CD4-positive, alpha-beta T cell treated with Interleukin-2 at 100 ng/mL for 4 hours (primary cell): ENCODE measurements at places on chromosomes 1 and 21.

GRCh38 chr1:227844320-227845146 lies 29.1 kb downstream of the PRSS38 start:
- DNase-seq = no peak

GRCh38 chr1:209626346-209627026 lies 25.7 kb downstream of the LAMB3 start:
- no peak for DNase-seq

DNA sequence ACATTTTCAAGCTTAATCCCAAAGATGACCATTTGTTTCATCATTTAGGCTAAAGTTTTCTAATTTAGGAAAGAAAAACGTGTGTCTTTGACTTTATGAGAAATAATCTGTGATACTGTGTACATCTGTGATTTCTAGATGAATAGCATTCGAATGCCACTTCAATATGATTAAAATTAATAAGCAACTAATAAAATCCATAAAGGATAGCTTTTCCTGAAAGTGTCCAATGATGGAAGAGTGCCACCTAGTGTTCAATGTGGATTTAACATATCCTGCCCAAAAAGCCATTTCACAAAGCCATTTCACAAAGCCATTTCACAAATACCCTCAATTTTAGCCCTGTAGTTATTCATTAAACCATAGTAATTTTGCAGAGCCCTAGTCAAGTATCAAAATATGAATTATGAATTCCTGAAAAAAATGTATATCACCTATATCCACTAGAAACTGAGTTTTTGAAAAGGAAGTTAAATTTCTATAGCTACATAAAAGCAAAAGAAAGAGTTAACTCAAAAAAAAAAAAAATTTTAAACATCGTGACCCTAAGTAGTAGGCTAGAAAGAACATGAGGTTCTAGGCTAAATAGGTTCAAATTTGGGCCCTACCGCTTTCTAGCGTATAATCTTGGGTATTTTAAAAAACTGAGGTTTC lies 19.1 kb downstream of the NME7 start:
- DNase-seq = peak; percentile 72

DNA sequence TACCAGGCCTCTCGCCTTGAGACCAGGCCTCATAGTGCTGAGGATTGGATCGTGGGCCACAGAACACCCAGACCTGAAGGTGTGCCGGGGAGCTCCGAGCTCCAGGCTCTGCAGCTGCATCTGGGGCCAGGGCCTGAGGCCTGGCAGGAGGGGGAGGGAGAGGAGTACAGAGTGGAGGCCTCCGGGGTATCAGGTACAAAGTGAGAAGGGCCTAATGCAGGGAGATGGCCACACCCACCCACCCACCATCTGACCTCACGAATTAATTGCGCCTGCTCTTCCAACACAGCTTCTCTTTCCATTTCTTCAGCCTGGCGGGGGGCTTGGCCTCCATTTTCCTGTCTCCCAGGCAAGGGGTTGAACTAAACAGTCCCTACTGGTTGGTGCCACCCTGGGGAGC lies 99.4 kb upstream of the ARHGEF16 start:
- no peak for DNase-seq

DNA sequence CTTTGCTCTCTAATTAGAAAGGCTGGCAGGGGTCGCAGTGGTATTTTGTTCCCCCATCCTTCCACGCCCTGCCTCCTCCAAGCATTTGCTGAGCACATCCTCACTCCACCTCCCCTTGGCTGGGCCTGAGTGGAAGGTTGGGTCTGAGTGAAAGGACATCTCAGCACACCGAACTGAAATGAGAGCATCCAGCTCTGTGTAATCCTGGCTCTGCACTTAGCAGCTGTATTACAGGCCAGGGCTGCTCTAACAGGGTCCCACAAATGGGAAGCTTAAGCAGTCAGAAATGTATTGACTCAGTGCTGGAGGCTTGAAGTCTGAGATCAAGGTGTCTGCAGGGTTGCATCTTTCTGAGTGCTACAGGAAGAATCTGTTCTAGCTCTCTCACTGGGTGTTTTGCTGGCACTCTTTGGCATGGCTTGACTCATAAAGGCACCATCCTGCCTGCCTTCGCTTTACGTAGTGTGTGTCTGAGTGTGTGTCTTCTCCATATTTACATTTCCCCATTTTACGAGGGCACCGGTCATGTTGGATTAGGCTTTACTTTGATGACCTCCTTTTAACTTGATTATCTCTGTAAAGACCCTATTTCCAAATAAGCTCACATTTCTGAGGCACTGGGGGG lies 48.5 kb upstream of the IGSF21 start:
- no peak for DNase-seq

DNA sequence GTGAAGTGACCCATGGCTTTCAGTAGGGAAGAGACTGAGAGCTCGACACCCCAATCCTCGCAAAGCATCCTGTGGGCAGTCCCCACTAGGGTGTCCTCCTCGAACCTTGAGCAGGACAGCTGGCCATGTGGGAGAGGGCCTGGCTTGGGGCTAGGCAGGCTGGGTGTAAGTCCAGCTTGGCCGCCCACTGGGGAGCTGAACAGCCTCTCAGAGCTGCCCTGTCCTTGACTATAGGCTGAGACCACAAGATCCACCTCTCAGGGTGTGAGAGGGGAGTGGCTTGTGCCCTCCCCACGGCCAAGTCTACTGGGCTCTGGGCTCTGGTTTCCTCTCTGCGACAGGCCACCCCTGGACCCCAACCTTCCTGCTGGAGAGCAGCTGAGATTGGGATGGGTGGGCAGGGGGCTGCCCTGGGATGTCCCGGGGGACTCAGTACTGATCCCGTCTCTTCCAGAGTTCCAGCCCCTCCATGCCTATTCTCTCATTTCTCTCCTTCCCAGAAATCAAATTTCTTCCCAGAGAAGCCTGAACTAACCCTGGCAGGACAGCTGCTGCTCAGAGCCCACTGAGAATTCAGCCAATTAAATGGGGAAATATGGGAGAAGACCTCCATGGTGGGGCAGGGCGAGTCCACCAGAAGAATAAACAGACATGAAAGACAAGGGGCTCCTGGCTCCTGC lies 282.9 kb downstream of the PTPRU start:
- no peak for DNase-seq
